ENCODE measurements at places on chromosomes 12 and 14.
A peak's percentile ranks its signal among the peaks of the same experiment; 100 is the strongest.

DNA sequence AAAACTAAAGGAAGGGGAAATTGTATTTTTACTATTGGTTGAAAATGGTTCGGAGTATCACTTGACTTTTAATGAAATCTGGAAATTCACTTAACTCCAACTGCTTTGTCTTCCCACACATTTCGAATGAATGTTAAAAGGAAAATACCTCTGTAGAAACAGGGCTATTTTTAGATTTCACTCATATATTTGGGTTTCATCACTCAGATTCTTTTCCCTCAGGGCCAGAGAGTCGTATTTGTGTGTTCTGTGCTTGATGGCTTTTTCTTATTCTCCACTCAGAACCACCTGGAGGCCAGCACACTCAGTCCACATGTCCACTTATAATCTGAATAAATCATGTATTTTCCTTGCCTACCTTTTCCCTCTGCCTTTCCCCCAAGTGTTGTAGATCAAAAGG lies 40.0 kb downstream of the DAAM1 start:
- DNase-seq = no peak

- no peak for DNase-seq
Observed at GRCh38 chr12:26848156-26848825, 15.3 kb upstream of the ITPR2 start.

DNA sequence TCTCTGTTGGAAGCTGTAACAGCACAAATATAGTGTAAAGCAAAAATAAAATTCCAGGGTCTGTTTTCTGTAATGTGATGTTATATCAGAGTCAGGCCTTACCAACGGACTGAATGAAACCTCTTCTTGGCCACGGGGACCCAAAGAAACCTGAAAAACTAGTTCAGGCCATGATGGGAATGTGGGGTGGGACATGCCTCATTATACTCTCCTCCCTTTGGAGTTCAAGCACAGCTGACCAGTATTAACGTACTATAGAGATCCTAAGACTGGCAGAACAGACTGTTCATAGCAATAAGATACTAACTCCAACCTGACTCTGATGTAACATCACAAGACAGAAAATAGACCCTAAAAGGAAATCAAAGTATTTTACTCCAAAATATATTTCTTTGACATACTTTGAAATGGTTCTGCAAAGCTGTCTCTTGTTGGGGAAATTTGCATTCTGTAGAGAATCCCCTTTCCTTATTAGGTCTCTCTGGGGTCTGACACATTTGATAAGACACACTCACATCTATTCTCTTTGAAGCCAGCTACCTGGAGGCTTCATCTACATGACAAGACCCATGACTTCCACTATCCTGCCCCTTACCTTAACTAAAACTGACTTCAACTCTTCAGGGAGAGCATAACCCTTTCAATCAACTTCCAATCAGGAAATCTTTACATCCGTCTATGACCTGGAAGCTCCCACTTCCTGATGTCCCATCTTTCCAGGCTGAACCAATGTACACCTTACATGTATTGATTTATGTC lies 444.6 kb downstream of the SOX5 start:
- DNase-seq = no peak

- peak; percentile 37 for DNase-seq
Observed at GRCh38 chr12:114952573-114953271, 268.7 kb upstream of the TBX3 start.

DNA sequence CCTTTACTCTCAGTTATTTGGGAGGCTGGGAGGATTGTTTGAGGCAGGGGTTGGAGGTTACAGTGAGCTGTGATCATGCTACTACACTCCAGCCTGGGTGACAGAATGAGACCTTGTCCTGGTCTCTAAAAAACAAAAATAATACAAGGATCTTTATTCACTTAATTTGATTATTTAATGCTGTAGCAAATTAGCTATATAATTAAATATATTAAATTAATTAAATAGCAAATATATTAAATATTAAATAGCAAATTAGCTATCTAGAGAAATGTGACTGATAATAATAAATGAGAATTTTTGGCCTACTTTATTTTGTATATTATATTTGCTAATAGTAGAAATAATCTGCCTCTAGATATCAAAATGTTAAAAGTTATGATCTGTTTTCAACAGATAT lies 298.8 kb upstream of the NAV3 start:
- DNase-seq = no peak

GRCh38 chr12:12206776-12207388 lies 60.0 kb downstream of the LRP6 start:
- no peak for DNase-seq

DNA sequence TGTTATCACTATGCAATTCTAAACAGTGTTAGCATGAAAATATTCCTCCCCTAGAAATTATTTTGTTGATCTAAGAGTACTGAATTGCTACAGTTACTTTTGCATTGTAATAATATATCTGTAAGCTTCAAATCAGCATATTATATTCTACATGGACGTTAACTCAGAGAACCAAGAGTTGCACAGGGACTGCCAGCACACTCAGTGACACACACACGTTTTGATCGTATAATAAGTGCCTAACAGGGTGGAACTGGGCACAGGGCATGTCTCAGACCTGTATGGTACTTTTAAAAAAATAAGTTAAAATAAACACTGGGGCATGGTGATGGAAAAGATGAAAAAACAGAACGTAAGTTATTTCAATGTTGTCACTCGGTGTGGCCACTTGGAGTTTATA lies 451.6 kb downstream of the RGS6 start:
- no peak for DNase-seq

DNA sequence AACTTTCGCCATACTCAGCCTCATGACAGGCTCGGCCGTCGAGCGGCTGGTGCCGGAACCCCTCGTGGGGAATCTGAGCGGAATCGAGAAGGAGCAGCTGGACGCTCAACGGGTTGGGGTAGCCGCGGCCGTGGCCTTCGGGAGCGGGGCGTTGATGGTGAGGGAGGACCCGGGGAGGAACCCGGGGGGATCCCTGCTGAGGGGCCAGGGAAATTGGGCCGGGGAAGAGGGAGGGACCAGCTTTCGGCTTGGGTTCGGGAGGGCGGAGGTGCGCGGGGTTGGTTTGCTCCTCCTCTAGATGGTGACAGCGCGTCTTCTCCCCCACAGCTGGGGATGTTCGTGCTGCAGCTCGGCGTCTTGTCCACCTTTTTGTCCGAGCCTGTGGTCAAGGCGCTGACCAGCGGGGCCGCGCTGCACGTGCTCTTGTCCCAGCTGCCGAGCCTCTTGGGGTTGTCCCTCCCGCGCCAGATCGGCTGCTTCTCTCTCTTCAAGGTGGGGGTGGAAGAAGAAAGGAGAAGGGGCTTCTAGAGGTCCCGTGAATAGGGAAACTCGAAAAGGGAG lies 9.8 kb downstream of the ARHGEF25 start:
- DNase-seq = no peak

GRCh38 chr12:98745578-98746391 lies 100.7 kb downstream of the APAF1 start:
- no peak for DNase-seq

DNA sequence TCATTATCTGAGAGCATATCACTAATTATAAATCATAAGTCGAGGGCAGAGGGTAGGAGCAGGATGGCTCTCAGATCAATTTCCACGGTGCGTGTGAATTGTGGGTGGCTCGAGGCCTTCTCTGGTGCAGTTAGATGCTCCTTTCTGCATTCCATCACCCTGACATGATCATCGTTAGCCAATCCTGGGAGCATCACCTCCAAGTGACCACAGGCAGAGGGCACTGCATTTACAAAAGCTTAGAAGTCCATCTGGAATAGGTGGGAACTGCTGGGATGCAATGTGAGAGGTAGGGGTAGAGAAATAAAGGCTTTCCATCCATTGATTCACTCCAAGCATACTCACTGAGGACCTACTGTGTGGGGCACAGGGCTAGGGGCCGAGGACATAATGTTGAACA lies 538.2 kb upstream of the TBX3 start:
- no peak for DNase-seq

- DNase-seq = no peak
Observed at GRCh38 chr12:108582978-108583770, 14.7 kb downstream of the TMEM119 start.

- peak; percentile 2 for DNase-seq
Observed at GRCh38 chr14:51205486-51205885, 34.6 kb upstream of the TMX1 start.

- DNase-seq = no peak
Observed at GRCh38 chr12:2652011-2652400, 142.8 kb upstream of the FKBP4 start.

GRCh38 chr14:69580009-69580577 lies 5.4 kb upstream of the CCDC177 start:
- DNase-seq = peak; percentile 41

DNA sequence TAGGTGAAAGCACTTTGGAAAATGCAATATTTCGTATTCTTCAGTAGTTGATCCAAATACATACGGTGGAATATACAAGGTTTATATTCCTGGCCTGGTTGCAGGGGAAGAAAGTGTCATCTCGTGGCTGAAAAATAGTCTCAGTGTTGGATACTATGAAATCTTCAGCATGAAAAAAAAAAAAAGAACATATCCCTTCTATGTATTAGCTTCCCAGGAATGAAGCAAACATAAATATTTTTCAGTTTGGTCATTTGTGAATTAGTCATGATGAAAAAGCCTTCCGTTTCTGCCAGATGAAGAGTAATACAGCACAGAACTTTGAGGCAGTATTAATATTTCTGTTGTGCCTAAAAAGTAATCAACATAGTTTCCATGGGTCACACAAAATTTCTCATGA lies 36.7 kb downstream of the FLRT2 start:
- no peak for DNase-seq

DNA sequence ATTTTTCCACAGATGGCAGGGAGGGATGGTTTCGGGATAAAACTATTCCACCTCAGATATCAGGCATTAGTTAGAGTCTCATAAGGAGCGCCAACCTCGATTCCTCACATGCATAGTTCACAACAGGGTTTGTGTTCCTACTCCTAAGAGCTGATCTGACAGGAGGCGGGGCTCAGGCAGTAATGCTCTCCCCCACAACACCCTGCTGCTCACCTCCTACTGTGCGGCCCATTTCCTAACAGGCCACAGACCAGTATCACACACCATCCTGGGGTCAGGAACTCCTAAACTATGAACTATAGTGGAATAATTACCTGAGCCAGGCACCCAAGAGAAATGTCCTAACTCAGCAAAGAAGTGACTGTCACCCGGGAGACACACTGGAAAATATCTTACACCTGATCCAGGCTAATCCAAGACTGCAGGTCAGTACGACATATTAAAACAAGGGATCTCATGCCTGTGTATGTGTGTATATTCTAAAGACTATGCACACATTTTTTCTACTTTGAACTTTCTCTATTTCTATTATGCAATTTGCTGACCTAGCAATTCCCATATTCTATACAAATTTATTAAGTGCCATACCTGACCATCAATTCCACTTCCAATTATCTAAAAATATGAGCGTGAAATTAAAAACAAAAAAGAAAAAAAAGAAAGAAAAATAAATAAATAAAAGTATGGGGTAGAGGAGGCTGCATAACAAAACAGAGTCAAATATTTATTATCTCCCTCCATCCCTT lies 4.7 kb downstream of the NAA25 start:
- DNase-seq = no peak

GRCh38 chr12:45338272-45338671 lies 122.4 kb downstream of the ANO6 start:
- no peak for DNase-seq

GRCh38 chr12:121513464-121514183 lies 67.2 kb downstream of the KDM2B start:
- DNase-seq = no peak

- no peak for DNase-seq
Observed at GRCh38 chr14:104132981-104133380, 5.4 kb upstream of the KIF26A start.

DNA sequence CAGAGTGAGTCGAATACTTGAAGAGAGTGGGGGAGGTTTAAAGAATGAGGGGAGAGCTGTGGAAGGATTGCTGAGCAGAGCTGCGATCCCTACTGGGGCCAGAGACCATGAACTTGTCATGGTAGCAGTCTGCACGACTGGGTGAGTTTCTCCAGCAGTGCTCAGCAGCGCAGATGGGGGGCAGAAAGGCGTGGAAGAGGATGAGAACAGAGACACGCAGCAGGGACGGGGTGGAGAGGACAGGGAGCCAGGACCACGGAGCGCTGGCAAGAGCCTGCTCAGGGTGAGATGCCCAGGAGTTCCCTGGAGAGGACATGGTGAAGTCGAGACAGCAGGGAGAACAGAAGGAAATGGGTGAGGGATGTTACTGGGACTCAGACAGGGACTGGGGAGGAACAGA lies 2.1 kb upstream of the AQP6 start:
- no peak for DNase-seq

DNA sequence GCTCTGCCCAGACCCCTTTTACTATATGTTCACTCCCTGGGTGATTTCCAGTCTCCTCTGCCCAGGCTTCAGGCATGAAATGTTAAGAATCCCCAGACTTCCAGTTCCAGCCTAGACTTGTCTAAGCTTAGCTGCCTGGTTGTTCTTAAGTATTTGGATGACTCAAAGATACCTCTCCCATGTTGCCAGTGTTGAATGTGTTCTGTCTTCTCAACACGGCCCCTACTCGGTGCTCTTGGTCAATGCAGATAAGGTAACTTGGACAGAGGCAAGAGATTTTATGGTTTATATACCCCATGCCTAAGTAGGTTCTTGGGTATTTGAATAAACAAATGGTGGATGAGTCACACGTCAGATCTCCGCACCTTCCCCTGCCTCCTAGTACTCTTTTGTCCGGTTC lies 13.6 kb downstream of the PIWIL1 start:
- no peak for DNase-seq

DNA sequence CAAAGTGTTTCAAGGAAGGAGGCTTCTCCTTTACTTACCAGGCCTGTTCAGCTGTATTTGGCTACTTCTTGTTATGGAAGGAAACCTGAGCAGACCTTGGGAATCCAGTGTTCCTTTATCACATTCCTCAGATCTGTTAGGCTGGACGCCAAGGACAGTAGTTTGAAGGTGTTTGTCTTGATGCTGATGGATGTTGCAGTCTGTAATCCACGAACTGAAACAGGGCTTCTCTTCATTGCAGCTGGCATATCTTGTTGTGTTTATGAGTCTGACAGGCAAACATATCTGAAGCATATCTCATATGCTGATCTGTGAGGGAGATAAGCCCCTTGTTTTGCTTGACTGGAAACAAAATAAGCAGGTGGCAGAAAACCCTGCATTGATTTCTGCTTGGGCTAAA lies 904.3 kb downstream of the NRXN3 start:
- DNase-seq = no peak

DNA sequence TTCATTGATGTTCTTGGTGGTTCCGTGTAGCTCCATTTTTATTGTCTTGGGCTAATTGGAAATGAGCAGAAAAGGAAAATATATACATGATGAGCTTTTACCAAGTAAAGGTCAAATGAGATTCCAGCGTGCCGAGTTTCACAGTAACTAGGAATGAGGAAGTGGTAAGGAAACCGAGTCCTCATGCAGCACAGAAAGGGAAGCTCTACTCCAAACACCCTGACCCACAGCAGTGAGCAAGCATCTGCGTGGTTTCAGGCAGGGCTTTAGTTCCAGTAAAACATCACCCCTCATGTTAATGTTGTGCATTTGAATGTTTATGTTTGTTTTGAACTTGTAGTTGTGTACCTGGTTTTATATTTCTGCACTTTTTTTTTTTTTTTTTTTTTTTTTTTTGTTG lies 208.0 kb downstream of the SLC41A2 start:
- DNase-seq = peak; percentile 66

- no peak for DNase-seq
Observed at GRCh38 chr14:70926235-70926830, 19.1 kb downstream of the PCNX1 start.

- no peak for DNase-seq
Observed at GRCh38 chr14:75406856-75407255, 21.0 kb upstream of the JDP2 start.

GRCh38 chr12:28506271-28506670 lies 316.0 kb downstream of the CCDC91 start:
- DNase-seq = no peak

- no peak for DNase-seq
Observed at GRCh38 chr12:63103494-63104131, 47.4 kb downstream of the AVPR1A start.

All from astrocyte of the cerebellum (primary cell).